ENCODE measurements at places on chromosomes 7 and 10. TPM values are rescaled to one million over a fixed set of nuclear protein-coding genes. Genes with fewer than 3 reads are reported as not detected.

OR6V1 gene
- not detected for total RNA-seq

COL28A1 gene
- not detected for total RNA-seq

RELN gene
- total RNA-seq: not detected

ADRA2A gene
- not detected for total RNA-seq

KIAA1549 gene
- 0.61 TPM for total RNA-seq

LOXL4 gene
- not detected for total RNA-seq

GRID1 gene
- total RNA-seq: not detected

GDF10 gene
- total RNA-seq: 0.45 TPM

OGA gene
- 139 TPM for total RNA-seq

DDC gene
- not detected for total RNA-seq

MBL2 gene
- total RNA-seq: not detected

DMTF1 gene
- total RNA-seq: 121 TPM

CPXM2 gene
- total RNA-seq: not detected

SEPTIN14 gene
- total RNA-seq: not detected
